Muscle of arm (tissue), 14 donors: ENCODE measurements at places on chromosomes 6 and 20. TPM values are rescaled to one million over a fixed set of nuclear protein-coding genes. Genes with fewer than 3 reads are reported as not detected.

DNA sequence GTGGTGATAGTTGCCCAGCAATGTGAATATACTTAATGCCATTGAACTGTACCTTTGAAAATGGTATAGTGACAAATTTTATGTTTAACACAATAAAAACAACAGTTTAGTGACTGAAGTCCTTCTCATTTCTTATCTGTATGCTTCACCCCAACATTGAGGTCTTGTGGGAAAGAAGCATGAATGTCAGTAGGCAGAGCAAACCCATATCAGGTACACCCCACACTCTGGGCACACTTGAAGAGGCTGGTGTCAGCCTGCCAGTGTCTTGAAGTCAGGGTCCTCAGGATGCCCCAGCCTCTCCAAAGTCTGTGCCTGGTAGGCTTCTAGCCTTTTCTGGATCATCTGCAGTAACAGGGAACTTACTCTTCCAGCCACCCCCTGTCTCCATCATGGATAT, 51.2 kb downstream of the CD164 start:
- no peak for DNase-seq

DNA sequence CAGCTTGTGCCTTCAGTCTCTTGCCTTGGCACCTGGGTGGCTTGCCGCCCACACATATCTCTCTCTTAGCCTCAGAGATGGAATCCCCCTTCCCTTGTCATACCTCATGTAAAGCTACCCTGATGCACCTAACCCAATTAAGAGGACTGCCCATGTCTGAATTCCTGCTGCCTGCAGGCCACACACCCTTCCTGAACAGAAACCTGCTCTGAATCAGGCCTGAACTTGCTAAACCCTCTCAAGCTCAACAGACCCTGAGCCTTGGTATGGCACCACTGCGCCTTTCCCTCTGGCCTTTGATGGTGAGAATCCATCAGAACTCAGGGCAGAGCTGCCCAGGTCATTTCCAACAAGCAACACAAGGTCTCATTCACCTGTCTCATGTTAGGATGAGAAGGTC, 5.2 kb downstream of the RAET1G start:
- DNase-seq, result no peak

DNA sequence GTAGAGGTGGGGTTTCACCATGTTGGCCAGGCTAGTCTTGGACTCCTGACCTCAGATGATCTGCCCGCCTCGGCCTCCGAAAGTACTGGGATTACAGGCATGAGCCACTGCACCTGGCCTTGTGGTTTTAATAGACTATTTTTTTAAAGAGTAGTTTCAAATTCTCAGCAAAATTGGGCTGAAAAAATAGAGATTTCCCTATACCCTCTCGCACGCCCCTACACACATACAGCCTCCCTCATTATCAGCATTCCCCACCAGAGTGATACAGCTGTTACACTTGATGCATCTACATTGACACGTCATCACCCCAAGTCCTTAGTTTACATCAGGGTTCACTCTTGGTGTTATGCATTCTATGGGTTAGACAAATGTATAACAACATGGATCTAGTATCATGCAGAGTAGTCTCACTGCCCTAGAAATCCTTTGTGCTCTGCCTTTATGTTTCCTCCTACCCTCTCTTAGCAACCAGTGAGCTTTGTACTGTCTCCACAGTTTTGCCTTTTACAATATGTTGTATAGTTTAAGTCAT, 103.6 kb downstream of the CDYL start:
- no peak for DNase-seq

- no peak for DNase-seq
Observed at GRCh38 chr6:133959667-133960368, 6.8 kb downstream of the TBPL1 start.

DNA sequence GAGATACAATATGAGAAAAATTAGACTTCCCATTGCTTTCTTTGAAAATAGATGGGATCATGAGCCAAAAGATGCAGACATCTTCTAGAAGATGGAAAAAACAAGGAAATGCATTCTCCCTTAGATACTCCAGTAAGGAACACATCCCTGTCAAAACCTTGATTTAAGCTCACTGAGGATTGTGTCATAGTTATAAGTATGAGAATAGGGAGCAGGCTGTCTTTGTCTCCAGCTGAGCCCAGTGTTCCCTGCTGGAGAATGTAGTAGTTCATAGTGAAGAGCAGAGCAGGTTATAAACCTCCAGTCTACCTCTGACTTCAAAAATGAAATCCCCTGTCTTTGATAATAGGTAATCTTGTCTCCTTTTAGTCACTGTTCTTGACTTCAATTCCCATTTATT, 589.9 kb downstream of the PHF3 start:
- DNase-seq, result no peak

- no peak for DNase-seq
Observed at GRCh38 chr6:14060971-14061370, 56.6 kb upstream of the CD83 start.

DNA sequence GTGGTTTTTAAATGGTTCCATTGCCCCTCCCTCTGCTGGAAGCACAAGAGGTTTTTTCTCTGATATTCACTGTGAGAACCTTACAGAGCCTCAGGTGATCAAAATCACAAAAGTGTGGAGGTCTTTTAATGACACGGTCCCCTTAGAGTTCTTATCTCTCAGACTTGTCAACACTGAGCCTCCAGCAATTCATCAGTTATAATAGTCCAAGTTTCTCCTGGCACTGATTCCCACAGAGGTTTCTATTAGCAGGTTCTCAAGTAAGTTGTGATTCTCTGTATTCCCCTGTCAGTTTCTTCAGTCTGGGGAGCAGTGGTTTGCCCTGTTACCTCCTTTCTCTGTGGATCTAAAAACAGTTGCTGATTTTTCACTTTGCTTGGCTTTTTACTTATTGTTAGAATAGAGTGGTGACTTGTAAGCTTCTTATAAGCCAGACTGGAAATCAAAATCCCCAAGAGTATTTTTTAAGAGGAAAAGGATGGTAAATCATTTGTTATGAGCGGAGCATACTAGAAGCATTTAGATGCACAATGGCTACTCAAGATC, 157.4 kb upstream of the BMP5 start:
- DNase-seq, result no peak

DNA sequence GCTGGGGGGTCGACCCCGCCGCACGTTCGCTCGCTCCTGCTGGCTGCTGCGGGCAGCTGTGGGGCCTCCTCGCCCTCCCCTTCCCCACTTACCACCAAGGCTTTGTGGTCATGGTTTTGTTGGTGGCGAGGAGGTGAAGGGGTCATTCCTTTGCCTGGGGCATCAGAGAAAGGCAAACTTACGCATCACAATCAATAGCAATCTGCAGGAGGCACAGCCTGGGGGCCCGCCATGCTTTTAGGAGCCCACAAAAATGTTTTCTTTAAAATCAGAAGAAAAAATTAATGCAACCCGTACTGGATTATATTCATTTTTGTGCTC, 137.0 kb downstream of the IMPG1 start:
- no peak for DNase-seq

GRCh38 chr6:130076512-130076911, 58.1 kb downstream of the L3MBTL3 start:
- peak; percentile 8 for DNase-seq

GRCh38 chr6:52104979-52105378, 17.6 kb upstream of the PKHD1 start:
- no peak for DNase-seq

GRCh38 chr6:19309661-19310060, 527.5 kb upstream of the ID4 start:
- DNase-seq, result no peak

DNA sequence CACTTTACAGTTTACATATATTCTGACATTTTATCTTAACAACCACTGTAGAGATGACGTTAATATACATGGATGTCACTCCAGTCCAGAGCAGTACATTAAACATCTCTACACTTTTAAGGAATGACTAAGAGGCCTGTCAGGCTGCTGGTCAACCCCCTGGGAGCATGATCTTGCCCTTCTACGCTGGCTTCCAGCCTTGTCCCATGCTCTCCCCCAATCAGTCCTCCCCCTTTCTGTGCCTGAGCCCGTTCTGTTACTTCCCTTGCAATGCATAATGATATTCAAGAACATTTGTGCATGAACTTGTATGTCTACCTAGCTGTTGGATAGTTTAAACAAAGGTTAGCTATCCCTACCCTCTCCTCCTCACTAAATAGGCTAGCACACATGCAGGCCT, 40.5 kb upstream of the PLCB4 start:
- no peak for DNase-seq

DNA sequence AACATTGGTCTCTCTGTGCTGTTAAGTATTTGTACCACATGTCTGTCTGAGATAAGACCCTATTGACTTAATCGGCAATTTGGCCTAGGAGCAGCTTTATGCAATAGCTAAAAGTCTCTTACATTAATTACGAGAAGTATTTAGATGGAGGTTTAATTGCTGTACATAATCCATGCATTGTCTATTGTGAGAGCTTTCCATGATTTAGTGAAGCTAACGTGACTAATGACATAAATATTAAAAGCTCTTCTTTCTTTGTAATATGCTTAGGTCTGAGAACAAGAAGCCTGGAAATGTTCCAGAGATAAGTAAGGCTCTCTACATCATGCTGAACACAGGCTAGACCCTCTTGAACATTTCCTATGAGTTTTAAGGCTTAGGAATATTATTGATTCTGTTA, 32.7 kb upstream of the FAM83B start:
- no peak for DNase-seq

DNA sequence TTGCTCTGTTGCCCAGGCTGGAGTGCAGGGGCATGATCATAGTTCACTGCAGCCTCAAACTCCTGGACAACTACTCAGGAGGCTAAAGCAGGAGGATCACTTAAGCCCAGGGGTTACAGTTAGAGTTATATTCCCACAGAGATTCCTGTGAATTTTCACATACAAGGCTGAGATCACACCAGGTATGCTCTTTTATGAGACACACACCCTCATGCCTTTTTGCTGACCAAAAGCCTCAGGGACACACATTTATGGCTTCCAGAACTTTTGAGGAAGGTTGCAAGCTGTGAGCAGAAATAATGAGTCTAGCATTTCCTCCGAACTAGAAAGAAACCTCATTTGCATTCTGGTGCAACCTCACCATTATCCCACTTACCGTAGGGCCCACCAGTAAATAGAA, 370.5 kb upstream of the ARID1B start:
- no peak for DNase-seq

DNA sequence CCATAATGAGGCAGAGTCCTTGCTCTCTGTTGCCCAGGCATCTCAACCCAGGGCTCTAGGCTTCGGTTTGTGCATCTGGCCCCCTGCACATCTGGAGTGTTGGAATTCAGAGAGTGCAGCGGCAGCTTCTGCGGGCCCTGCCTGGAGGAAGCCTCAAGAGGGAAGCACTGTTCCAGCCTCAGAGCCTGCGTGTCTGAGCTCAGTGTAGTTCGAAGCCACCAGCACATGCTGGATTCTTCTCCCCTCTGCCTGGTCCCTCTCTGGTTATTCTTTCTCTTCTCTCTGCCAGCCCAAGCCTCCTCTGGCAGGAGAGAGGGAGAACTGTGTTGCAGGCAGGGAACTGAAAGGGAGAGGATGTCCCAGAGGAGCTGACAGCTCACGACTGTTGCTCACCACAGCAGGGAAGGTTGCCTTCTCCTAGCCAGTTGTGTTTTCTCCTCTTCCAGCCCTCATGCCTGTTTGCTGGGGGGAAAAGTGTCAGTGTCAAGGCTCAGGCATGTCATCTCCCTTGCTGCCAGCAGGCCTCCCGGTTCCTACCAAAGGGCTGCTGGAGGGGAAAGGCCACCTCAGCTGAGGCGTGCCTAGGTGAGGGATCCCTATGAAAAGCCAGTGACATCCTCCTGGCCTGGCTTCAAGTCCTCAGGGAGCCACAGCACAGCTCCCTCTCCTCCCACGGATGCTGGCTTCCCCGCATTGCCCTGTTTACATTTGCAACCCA, 126.0 kb upstream of the LRFN2 start:
- no peak for DNase-seq

DNA sequence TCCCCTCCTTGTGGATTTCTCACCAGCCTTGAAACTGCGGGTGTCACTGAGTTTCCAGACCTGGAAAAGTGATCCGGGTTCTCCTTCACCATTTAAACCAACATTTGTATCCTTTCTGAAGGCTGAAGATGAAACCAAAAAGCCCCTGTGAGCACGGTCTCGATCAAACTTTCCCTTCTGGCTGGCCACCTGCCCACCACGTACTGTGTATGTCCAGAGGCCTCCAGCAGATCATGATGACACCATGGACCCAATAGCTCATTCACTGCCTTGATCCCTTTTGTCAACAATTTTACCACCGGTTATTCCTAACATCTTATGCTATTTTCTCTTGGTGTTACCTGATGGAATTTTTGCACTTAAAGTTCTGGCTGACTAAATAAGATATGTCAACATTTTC, 15.6 kb downstream of the ULBP1 start:
- DNase-seq, result no peak

- DNase-seq, result no peak
Observed at GRCh38 chr6:30352550-30352949, 7.6 kb downstream of the RPP21 start.

The TFAP2D gene
- not detected for polyA plus RNA-seq

The HLA-DQA2 gene
- polyA plus RNA-seq, result 0.34 TPM

The UBE2V1 gene
- polyA plus RNA-seq, result 103 TPM

The KIAA1755 gene
- 15.1 TPM for polyA plus RNA-seq

The SAMD10 gene
- polyA plus RNA-seq, result 9.9 TPM
